ENCODE measurements at places on chromosomes 11 and 22.

GRCh38 chr11:71474141-71474770 is 21.3 kb downstream of the NADSYN1 start:
- no peak for DNase-seq

GRCh38 chr11:32426819-32427615 is 8.3 kb downstream of the WT1 start:
- no peak for DNase-seq

DNA sequence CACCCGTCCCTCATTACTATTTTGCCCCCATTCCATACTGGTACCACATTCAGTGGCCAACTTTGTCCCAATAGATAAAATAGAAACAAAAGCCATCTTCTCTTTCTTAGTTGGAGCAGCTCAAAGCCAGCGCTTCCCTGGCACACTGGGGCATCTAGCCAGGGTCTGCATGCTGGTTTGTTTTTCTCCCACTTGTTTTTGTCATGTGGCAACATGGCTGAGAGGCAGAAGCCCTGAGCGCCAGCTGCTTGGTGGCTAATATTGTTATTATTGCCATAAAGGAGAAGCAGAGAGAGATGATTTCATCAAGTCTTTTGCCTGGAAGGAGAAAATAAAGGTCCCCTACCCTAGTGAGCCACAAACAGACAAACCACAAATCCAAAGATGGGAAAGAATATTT is 48.4 kb upstream of the CRTAM start:
- DNase-seq = no peak

DNA sequence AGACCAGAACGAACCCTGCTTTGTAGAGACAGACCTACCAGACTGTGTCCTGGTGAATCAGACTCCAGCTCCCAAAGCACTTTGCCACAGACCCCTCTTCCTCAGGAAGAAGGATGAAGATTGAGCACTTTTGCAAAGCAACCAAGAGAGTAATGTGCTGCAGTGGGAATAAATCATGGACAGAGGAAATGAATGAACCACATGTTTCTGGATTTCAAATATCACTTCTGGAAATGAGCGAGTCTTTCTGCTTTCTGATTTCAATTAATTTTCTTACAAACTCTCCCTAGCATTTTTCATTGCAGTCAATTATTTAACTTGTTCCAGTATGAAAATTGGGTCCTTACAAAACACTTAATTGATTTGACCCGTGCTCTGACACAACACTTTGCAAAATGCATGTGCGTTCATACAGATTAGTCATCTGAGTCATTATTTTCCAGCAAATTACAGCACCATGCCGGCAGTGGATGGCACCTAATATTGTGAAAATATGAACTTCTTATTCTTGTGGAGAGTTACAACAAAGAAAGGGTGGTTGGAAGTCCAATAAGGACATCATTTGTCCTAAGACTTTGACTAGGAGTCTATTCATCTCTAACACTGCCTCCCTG is 315.9 kb upstream of the CCDC90B start:
- no peak for DNase-seq

GRCh38 chr11:134069426-134070341 is 812 bp downstream of the JAM3 start:
- DNase-seq = peak; percentile 25

DNA sequence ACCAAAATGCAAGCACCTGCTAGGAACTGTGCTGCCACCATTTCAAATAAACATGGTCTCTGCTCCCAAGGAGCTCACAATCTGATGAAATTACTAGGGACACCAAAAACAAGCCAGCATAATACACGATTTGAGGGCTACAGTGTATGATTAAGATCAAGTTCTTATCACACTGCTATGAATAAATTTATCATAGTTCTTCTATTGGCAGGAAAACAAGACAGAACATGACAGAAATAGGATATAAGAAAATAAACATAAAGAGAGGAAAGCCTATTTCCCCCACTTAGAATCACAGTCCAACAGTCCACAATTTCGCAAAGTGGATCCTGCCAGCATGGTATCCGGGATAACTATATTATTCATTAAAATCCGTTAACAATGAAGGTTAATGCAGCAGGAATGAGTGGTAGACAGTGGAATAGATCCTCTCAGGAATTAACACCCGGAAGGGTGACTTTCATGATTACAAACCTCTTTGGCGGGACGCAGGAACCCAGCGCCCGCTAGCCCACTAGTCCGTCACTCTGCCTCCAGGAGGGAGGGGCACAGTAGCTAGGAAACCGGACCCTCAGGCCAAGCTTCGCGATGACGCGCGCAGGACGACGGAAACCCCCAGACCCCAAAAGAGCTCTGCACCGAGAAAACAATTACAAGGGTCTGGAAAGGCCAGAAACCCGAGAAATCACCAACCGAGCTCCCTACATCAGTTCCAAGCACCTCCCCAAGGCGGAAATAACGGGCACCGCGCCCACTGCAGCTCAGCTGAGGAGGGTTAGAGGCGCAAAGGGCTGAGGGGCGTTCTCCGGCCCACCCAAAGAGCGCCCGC is 607 bp downstream of the CCDC82 start:
- no peak for DNase-seq

DNA sequence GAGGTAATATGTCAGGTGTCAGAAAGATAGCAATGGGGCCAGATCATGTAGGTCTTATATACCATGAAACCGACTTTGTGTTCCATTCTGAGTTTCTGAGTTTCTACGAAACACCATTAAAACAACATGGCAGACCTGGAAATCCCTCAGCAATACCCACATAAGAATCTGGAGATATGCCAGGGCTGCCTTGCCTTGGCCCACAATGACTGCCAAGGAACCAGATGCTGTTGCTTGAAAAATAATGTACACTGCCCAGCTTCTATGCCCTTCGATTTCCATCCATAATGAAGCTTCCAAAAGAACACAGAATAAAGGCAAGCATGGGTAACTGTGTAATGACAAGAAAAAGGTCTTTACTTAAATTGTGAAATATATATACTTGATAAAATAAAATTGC is 277.4 kb downstream of the SOX6 start:
- no peak for DNase-seq

- DNase-seq = no peak
Observed at GRCh38 chr22:40001106-40001505, 6.4 kb downstream of the FAM83F start.

DNA sequence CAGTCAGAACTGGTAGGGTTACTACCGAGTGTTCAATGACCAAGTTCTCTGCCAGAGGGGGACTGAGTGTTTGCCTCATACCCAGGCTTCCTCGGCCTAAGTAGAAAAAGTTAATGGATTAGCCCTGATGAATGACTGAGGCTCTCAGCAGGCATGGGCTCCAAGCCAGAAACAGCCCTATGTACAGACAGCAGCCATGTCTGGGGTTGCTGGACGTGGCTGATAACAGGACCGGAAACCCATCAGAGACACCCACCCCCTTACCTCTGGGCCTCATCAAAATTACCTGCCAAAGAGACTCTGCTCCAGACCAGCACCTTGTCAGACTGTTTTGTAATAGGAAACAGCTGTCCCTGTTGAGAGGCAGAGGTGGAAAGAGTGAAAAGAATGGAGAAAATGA is 351.4 kb downstream of the ETS1 start:
- no peak for DNase-seq
